Stimulated activated CD8-positive, alpha-beta memory T cell treated with anti-CD3 and anti-CD28 coated beads, Interleukin-4, amount 100 ng/mL, for 4 hours (primary cell): ENCODE measurements at places on chromosomes 7 and 10.

DNA sequence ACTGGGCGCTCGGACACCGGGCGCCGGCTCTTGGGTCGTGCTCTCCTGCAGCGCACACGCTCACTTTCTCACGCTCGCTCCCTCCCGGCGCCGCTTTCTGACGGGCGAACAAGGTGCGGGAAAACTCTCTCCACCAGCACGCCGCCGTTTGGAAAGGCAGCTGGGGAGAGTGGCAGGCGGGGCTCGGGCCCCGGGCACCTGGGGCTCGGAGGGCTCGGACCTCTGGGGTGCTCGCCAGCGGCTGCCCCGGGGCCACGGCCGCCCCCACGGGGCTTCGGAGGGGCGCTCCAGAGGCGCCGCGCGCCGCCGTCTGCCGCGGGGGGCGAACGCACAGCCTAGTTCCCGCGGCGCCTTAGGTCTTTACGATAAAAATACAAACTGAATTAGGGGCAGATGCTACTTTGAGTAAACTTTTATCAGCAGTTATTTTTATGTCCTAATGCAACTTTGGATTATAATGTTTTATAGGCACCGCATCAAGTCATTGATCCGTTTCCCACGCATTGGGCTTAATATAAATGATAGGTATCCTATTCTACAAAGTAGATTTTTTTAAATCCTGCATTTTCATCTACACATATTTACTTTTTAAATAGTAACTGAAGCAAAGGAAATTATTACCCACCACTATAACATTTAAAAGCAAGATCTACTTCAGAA, 535 bp upstream of the EPC1 start:
- no peak for DNase-seq

DNA sequence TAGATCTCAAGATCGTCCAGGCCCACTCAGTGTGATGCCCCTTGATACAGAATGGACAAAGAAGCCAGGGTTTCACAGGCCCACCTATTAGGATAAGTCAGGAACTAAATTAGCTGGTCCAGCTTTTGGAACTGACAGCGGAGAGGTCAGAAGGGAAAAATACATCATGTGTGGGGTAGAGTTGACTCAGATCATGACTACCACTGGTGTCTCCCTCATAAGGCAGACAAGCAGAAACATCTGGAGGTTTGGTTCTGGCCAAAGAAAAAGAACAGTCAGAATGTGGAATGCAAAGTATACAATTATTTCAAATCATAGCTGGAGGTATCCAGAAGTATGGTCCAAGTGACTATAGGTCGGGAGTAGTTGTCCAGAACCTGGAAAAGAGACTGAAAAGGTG, 621.1 kb upstream of the CELF2 start:
- DNase-seq: no peak

DNA sequence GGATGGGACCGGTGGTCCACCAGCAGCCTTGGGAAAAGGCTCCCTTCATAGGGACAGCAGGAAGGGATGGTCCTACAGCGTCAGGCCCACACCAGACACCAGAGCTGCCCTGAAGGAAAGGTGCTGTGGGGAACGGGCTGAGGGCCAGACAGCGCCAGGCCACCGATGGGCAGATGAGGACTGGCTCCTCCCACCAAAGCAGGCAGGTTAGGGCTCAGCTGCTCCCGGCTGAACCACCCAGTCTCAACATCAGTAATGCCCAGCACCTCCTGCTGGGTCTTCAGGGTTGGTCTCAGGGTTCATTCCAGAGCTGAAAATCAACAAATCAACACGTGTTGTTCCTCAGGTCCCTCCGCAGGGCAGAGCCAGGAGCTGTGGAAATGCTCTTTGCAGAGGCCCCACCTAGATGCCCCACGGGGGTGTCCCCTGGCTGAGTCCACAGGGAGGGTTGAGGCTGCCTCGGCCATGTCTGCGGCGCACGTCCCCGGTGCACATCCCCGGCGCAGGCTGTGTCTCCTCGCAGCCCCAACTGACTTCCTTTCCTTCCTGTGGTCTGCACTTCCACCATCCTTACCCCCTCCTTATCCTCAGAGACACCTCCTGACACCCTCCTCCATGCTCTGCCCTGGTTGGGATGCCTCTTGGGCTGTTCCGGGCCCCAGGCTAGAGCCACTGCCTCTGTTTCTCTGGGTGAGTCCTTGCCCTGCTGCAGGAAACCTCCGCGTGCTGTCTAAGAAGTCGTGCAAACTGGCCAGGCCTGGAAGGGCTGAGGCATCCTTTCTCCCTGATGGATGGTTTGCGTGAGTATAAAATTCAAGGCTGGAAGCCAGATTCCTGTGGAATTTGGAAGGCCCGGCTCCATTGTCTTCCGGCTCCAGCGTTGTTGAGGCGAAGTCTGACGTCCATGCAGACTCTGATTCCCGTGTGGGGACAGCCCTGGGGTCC, 32.8 kb upstream of the CFAP46 start:
- DNase-seq: no peak

- DNase-seq: no peak
Observed at GRCh38 chr7:25444991-25445390, 216.7 kb upstream of the NPVF start.

DNA sequence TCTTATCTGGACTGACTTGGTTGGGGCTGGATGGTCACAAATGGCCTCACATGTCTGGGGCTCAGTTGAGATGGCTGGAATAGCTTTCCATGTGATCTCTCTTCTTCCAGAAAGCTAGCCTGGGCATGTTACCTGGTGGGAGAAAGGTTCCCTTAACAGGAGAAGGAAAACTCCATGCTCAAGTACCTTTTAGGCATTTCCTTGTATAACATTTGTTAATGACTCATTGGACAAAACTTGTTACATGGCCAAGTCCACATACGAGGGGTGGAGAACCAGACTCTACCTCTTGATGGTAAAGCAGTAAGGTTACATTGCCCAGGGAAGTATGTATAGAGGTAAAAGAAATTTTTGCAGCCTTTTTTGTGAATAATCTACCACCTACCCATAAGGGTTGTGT, 826.4 kb downstream of the LRMDA start:
- no peak for DNase-seq

GRCh38 chr7:8161364-8161828, 100.6 kb downstream of the ICA1 start:
- DNase-seq: no peak

DNA sequence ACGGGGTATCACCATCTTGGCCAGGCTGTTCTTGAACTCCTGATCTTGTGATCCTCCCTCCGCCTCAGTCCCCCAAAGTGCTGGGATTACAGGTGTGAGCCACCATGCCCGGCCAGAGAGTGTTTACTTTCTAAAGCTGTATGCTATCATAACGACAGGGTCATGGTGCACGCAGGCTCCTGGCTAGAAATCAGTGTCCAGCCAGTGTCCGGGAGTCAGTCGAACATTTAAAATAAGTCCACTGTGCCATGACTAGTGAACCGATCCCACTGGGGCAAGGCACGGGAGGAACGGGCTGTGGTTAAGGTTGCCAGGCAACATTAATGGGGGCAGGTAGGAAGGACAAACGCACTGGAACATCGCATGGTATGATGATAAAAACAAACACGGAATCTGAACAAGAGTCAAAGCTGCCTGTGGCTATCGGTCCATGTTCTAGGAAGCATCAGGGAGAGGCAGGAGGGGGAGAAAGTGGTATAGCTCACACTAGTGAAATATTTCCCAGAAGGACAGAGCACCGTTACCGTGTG, 89.0 kb upstream of the SEPHS1 start:
- DNase-seq: no peak

DNA sequence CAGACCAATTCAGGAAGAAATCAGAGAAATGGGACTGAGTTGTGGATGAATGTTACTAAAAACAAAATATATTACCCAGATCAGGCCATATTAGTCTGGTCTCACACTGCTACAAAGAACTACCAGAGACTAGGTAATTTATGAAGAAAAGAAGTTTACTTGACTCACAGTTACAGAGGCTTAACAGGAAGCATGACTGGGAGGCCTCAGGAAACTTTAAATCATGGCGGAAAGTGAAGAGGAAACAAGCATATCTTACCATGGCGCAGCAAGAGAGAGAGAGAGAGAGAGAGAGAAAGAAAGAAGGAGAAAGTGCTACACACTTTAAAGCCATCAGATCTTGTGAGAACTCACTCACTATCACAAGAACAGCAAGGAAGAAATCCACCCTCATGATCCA, 636.8 kb upstream of the GRM3 start:
- DNase-seq: no peak

DNA sequence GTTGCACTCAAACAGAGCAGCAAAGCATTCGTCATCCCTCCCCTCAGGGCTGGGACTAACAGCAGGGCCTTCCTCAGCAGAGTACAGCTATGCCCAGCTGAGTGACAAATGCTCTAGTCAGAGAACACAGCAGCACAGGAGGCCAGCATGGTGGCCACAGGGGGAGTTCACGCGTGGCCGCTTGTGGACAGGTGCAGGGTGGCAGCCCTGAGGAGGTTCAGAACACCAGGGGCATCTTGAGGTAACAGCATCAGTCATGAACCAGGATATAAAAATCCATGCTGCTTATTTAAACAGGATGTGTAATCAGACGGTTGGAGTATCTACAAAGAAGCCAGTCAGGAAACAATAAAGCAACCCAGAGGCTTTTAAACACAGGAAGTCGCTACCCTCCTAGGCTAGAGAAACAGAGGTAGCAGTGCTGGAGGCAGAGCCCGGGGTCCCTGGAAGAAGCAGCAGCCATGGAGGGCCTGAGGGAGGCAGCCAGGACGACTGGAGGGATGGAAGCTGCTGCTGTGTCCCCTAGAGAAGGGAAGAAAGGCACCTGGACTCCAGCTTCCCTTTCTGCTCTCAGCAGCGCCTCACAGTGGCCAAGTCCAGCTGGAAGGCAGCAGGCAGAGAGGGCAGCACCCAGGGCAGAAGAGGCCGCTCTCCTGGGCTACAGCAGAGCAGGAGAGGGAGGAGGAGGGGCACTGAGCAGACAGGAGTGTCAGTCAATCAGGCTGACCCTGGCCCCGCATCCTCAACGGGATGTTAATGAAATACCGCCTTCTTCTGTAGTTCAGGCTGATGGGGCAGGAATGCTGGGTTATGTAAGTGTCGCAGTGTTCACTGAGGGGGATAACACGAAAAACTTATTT, 70.8 kb upstream of the UCN3 start:
- no peak for DNase-seq

DNA sequence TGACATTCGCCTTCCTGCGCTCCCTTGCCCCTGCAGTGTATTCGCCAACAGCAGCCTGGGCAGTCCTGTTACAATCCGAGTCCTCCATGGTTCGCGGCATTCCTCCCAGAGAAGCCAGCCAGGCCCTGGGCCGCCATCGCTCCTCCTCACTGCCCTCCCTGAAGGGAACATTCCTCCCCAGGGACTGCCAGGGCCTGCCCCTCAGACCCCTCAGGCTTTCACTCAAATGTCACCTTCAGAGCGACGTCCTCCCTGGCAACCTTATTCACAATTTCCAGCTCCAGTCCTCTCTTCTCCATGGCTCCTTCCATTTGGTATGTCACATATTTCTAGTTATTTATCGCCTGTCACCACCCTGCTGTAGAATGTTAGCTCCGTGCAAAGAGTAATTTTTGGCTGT, 17.4 kb downstream of the ADAMTS14 start:
- DNase-seq: no peak

- DNase-seq: no peak
Observed at GRCh38 chr7:20193873-20194272, 23.3 kb downstream of the MACC1 start.

DNA sequence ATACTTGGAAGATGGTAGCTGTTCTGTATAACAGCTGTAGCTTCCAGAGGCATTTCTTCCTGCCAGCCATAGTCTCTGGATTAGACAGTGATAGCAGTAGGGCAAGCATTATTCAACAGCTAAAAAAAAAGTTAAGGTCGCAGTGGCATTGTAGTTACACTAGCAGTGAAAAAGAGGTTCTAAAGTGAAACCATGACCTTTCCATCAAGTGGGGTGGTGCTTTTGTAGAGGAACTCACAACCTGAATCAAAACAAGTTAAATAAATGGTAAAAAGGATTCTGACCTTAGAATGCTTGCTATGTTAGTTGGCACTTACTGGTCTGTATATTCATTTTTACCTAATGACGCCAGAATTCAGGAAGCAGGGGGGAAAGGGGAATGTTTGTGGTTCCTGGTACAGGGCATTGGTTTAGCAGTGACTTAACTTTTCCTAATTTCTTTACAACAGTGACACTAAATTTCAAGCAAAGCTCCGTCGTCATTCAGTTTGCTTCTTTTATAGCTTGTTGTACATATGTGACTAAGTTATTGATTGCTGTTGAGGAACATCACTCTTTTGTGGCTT, 55.0 kb downstream of the GBF1 start:
- DNase-seq: no peak

DNA sequence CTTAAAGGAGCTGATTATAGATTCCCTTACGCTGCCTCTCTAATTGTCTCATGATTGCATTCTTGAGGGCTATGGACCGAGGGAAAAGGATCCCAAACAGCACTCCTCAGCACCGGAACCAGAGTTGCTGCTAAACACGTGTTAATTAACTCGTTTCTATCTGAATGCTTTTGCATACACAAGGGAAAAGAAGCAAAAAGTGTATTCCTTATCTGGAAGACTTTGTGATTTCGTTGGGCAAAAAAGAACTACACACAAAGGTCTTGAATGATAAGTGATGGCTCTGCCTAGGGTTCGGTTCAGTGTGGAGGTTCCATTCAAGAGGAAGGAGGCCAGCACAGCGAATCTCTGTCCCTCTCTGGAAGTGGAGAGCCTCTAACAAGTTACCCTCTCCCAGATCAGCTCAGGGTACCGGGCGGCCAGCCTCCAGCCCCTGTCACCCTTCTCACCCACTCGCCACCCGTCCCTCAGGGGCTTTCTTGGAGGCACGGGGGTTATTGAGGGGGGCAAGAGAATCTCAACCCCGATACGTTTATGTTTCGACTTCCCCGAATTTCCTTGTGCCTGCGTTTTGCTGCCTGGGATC, 515 bp upstream of the SLC4A2 start:
- DNase-seq: no peak

- no peak for DNase-seq
Observed at GRCh38 chr7:16014031-16014430, 327.5 kb upstream of the MEOX2 start.

DNA sequence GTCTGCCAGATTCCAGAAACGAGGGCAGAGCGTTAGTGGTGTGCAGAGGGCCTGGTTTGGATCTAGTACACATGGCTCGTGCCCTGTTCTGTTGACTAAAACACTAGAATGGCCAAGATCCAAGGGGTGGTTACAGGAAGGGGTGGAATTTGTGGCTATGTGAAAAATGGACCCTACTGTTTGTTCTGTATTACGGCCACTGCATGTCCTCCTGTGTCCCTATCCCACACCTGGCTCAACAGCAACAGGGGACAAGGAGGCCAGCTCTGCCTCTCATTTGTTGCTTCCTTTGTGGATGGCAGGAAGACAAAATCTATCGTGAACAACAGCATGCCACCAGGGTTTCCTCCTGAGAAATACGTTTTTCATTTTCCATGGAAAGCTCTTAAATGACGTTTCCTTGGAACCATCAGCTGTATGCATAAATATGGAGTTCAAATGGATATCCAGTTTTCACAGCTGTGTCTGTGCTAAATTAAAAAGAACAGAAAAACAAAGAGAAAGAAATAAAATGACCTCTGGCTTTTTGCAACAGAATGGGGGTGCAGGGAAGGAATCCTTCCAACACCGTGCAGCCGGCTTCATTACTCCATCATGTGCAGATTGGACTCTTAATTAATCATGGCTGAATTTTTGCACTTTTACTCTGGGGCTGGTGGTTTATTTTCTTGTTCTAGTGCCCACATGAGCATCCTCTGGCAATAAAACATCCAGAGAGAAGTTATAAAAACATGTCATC, 318.9 kb downstream of the CXCL12 start:
- no peak for DNase-seq

- no peak for DNase-seq
Observed at GRCh38 chr7:100946766-100947365, 2.5 kb upstream of the MUC3A start.

GRCh38 chr10:33095867-33096815, 138.1 kb upstream of the ITGB1 start:
- DNase-seq: no peak
